ENCODE measurements at places on chromosomes 16 and 17.
A peak's percentile ranks its signal among the peaks of the same experiment; 100 is the strongest.

DNA sequence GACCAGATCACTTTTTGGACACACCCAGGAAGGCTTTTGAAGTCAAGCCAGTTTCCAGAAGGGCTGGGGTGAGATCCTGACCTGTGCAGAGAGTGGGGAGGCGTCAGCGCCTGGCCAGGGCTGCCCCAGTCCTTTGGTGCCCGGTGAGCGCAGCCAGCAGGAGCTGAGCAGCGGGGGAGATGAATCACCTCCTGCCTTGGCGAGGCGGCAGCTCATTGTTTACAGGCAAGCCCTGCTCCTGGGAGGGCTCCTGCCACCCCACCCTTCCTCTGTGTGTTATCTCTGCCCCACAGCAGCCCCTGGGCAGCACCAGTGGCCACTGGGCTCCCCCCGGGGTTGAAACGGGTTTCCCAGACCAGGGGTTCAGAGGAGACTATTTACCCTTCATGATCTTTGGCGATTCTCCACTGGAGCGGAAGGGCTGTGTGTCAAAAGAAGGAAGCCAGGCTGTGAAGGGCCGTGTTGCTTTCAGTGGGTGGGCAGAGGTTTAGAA, 14.1 kb upstream of the ITGB4 start:
- DNase-seq = no peak

DNA sequence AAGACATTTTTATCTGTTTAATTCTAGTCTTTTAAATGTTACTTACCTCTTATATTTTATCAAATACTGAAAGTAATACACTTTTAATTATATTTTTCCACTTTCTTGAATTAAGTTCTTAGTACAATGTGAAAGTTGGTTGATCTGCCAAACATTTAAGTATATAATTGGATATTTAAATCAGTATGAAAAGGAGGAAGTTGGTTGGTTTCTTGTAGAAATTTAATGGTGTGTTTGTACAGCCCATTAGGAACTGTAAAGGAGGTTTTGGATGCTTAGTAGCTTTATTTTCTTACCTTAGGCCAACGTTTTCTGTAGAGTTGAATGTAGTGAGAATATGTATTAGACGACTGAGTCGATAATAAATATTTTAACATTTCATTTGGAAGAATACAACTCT, 5.4 kb downstream of the NFATC3 start:
- DNase-seq = no peak

DNA sequence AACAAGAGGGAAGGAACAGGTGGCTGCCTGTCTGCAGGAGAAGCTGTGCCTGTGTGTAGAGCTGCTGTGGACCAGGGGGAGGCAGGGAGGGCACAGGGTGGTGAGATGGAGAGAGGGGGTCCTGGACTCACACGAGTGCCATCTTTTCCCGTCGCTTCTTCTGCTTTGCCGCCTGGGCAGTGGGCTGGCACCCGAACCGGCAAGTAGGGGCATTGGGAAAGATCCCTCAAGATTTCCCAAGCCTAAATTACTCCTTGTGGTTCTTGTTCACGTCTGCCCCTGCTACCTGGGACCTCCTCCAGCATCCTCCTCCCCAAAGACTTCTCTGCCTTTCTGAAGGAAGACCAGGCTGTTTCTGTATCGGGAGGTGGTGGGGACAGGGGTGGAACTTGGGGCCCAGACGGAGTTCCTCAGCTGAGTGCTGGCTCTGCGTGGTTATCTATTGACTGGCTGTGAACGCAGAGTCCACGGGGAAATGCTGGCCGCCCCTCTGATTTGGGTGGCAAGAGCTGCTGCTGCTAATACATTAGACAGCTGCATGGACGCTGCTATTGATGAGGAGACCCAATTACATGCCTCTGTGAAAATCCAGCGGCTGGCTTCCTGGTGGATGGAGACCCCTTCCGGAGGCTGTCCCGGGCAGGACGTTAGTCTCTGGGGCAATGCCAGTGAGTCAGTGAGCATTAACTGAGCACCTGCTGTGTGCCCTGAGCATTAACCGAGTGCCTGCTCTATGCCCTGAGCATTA, 114.5 kb downstream of the OR1D5 start:
- no peak for DNase-seq

DNA sequence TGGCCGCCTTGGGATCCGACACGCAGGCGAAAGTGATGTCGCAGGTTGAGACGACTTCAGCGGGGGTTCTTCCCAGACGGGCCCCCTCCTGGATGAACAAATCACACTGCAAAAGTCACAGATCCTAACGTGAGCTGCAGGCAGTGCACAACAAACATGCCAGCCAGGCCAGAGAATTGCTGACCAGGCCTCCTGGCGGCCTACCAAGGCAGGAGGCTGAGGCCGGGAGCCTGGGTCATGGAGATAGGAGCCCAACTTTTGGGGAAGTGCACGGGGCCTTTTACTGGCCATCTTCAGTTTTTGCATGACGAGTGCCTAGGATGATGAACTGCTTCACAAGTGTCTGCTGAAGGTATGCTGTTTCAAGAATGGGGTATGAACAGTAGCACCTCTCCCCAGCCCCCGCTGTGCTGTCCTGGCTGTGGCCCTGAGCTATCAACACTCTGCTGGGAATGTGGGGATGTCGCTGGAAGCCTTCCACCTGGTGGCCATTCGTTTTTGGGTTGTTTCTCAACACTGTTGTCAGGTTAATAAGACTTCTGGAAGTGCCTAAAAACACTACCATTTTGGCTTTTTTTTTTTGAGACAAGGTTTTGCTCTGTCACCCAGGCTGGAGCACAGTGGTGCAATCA, 12.2 kb upstream of the ROGDI start:
- no peak for DNase-seq

- DNase-seq = no peak
Measured at GRCh38 chr17:57574040-57574513, 171.0 kb downstream of the CCDC182 start.

GRCh38 chr16:22938647-22939046, 124.7 kb downstream of the HS3ST2 start:
- DNase-seq = no peak

GRCh38 chr16:28025631-28026030, 37.9 kb downstream of the GSG1L start:
- DNase-seq = no peak

DNA sequence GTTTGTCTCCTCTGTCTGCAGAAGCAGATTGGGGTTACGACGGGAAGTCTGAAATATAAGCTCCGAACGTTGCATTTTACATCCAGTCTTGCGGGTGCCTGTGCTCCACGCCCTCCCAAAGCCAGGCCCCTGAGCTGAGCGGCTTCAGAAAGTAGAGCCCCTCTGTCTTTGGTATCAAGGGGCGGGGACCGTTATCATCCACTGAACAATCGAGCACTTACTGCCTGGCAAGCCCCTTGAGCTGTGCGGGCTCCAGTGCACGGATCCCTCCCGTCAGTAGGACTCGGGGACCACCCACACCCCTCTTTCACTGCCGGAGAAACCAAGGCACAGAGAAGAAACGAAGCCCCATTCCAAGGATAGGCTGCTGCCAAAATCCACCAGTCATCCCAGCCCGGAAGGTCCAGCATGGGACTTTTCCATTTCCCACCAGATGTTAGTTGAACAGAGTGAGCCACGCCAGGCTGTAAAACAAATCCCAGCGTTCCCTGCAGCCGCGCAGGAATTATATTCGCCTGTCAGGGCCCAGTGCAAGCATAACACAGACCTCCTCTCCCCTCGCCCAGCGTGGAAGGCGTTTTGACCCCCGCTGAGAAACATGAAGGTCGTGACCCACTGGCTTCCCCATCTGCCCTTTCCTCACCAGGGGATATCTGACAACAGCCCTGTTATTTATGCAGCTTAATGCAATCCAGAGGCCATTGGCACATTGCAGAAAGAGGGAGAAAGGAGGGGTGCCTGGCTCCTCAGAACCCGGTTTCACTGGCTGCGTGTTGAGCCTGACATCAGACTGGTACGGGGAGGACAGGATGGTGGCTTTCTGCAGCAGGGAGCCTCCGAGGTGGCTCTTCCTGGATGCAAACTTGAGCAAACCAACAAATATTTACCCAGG, 212.2 kb upstream of the FOXF1 start:
- no peak for DNase-seq

DNA sequence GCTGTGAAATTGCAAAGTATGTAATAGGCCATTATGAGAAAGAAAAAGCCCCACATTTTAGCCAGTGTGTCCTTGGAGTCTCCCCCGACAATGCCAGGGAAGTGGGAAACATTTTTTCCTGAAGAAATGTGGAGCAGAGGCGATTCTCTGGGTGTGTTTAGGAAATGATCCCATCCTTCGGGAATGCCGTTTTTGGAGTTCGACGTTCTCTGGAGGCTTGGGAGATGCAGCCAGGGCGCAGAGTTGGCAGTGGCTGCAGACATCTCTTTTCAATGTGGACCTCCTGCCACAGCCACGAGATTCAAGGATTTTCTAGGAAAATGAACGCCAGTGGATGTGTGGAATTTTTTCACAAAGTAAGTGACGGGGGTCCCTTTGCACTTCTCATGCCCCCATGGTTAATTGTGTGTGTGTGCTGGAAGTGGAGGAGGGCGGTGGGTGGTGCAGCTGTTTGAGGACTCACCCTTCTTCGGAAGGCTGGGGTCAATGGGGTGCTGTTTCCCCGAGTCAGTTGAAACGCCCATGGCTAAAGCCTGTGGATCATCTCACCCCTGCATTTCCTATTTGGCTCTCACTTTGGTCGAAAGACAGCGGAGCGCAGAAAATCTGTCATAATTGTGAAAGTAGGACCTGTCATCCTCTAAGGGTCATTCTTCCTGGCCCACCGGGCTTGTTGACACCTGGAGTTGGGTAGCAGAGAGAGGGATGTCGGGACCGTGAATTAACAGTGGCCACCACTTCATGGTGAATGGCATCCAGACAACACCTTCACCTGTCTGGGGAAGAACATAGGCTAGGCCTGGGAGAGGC, 73.2 kb downstream of the CMIP start:
- DNase-seq = no peak

- peak; percentile 50 for DNase-seq
Measured at GRCh38 chr17:76736349-76737081, 616 bp downstream of the SRSF2 start.

DNA sequence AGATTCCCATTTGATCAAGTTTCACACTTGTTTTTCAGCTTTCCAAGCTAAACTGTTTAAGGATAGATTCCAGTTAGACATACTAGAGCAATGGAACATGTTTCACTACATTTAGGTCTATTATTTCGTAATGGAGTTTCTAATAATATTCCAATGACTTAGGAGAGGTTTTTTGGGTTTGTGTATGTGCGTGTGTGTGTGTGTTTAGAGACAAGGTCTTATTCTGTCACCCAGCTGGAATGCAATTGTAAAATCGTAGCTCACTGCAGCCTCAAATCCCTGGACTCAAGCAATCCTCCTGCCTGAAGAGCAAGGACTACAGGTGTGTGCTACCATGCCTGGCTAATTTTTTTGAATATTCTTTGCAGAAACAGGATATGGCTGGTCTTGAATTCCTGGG, 426.3 kb downstream of the ZFHX3 start:
- no peak for DNase-seq

DNA sequence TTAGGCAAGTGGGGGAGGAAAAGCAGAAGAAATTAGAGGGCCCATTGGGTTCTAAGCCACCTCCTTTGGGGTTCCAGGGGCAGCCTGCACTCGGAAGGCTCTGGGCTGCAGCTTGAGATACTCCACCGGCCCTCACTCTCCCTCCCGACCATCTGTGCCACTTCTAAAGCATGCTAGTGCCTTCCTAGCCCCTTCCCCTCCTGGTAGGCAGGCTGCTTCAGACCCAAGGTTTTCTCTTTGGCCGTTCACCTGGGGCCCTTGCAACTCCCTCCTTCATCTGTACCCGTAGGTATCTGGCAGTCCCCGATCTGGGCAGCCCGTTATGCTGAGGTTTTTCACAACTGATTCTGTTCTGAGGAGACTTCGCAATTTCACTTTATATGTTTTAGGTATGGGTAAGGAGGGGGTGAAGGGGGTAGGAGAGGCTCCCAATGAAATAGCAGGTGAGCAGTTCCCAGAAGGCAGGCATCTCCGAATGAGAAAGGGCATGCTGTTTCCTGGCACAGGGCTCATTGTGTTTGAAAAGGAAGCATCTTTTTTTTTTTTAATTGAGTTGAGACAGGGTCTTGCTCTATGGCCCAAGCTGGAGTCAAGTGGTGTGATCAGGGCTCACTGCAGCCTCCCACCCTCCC, 98.7 kb downstream of the RAB11FIP4 start:
- no peak for DNase-seq

GRCh38 chr17:1365445-1366039, 34.5 kb downstream of the YWHAE start:
- no peak for DNase-seq

- DNase-seq = no peak
Measured at GRCh38 chr17:57911834-57912673, 43.2 kb downstream of the CUEDC1 start.

GRCh38 chr17:42192189-42193126, 1.8 kb downstream of the GHDC start:
- no peak for DNase-seq

DNA sequence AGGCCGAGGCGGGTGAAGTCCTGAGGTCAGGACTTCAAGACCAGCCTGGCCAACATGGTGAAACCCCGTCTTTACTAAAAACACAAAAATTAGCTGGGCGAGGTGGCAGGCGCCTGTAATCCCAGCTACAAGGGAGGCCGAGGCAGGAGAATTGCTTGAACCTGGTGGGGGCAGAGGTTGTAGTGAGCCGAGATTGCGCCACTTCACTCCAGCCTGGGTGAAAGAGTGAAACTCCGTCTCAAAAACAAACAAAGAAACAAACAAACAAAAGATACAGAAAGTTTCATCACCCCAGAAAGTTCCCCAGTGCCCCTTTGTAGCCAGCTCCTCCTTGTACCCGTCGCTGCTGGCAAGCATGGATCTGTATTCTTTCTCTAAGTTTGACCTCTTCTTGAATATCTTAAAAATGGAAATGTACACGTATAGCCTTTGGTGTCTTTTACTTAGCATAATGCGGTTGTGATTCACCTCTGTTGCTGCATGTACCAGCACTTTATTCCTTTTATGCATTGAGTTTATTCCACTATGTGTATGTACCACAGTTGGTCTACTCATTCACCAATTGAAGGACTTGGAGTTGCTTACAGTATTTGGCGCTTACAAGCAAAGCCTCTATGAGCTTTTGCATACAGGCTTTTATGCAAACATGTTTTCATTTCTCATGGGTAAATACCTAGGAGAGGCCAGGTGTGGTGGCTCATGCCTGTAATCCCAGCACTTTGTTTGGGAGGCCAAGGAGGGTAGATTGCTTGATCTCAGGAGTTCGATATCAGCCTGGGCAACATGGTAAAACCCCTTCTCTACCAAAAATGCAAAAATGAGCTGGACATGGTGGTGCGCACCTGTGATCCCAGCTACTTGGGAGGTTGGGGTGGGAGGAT, 87.5 kb upstream of the CLEC18A start:
- no peak for DNase-seq
